ENCODE measurements at places on chromosomes 2 and 18.

DNA sequence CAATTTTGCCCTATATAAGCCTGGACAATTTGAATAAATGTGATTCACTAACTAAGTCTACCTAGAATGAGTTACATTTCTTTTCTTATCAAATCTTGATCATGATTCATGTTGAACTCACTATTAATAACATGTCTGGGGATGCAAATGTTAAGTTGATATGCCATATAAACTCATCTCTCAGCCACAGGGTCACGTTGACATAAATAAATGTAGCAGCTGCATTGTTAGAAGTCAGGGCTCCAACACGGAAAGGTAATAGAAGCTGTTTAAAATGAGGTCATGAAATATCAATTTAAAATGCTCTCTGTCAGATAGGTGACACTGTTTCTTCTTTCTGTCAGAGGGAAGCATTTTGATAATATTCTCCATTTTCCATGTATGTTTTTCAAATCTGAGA is 521.9 kb downstream of the CCDC85A start:
- DNase-seq = no peak

DNA sequence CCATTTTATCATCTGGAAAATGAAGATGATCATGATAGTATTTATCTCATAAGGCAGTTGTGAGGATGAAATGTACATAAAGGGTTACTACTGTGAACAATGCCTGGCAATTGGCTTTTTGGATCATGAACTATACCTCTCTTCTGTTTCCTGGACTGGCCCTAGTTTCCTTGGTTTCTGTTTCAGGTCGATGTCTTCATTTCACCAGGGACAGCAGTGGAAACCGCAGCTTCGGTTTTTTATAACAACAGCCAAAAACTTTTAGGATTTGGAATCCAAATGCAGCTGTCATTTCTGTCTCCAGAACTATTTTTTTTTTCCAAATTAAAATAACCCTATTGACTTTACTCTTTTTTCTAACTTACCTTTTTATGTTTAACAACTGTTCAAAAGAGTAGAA is 425.1 kb downstream of the RND3 start:
- DNase-seq = no peak

GRCh38 chr18:67730886-67731285 is 214.4 kb upstream of the DSEL start:
- no peak for DNase-seq

DNA sequence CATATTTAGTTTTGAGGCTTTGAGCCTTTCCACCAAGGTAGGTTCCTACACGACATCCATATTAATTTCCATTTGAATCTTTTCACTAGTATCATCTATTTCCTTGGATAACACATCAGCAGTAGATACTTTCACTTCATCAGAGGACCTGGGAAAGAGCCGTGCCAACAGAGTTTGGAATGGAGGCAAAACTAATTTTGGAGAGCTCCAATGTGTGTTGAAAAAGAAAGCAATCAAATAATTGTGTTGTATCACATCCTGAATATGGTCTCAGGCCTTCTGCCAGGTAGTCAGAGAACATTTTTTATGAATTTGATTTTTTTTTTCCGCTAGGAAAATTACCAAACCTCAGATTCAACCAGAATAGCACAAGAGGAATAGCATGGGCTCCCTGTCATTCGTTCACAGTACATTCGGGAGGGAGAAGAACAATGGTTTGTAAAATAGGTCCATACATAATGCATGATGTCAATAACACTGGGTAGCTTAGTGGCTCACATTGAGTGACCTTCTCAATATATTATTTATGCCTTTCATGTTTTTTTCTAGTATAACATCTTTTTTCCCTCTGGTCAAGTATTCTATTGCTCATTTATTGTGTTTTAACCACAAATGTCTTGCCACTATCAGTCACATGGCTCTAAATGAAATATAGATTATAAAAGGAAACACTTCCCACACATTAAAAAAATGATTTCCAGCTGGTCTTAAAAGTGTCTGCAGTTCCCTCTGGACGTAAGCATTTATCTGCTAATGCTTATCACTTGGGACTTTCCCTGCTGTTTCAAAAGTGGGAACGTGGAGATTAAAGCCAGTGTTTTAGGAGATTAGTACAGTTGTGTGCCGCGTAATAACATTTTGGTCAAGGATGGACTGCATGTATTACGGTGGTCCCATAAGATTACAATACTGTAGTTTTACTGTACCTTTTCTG is 68.6 kb upstream of the RAPH1 start:
- DNase-seq = no peak

DNA sequence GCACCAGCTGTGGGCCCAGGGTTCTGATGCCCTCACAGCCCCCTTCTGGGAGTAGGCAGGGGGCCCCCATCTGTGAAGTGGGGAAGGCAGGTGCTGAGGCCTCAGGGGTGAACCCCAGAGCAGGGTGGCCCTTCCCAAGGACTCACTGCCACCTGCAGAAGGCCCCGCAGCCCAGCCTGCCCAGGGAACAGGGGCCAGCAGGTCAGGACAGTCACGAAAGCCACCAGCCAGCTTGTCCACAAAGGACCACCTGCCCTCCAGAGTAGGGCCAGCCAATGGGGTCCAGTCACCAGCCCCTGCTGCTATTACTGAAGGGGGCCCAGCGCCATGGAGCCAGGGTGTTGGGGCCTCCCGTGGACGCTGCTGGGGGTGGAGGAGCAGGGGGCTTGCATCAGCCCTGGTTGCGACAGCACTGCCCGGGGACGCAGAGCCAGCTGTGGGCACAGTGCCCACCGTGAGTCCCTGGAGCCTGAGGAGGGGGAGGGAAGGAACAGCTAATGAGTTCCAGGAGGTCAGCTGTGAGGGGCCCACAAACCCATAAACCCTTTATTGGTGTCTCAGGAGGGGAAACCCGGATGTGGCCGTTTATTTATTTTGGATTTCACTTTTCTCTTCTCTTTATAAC is 11.5 kb upstream of the SNED1 start:
- no peak for DNase-seq

DNA sequence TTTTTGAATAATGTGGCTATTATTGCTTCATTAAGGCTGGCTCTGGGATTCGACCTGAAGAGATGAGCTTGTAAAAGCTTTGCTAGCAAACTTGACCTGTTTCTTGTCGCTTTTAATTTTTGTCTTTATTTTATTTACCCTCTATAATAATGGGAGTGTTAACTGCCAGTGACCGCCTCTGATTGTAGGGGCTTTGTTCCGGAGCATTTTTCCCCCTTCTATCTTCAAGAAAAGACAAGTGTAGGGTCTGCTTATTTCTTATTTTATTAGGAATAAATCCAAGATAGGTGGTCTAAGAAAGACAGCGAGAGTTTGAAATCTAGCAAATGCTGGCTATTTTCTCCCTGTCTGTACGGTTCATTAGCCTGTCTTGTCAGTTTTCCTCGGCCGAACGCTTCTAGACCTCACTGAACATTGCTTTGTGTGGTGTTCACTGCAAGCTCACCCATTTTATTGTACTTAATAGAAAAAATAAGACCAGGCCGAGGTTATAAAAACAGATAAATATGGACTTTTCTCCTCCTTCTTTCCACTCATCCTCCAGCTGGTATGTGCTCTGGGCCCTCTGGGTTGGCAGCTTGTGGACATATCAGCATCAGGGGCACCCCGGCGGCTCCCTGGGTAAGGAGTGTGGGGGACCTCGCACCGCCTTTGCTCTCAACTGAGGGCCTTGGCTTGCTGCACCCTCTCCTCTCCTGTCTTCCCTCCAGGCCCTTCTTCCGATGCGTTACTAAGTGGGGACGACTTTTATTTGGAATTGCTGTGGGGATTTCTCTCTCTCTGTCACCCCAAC is 8.5 kb downstream of the MEIS1 start:
- DNase-seq = no peak

GRCh38 chr2:177753682-177754491 is 318.7 kb downstream of the PDE11A start:
- no peak for DNase-seq

DNA sequence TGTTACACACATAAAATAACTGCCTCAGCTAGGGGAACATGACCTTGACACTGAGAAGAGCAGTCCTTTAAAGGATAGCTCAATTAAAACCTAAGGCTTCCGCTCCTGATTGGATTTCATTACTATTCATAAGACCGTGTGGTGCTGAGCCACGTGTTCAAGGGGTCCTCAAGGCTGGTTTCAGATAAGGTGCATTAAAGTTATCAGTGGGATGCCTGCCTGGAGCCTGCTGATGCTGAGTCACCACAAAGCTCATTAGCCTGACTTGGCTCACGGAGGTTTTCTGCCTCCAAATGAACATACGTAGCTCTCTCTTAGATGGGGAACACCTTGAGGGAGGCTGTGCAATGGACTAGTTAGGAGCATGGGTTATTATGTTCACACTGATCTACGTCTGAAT is 518.9 kb downstream of the TDRD15 start:
- DNase-seq = no peak

- DNase-seq = no peak
Observed at GRCh38 chr2:161243312-161243711, 64.9 kb upstream of the PSMD14 start.

GRCh38 chr2:5067816-5068215 is 624.4 kb upstream of the SOX11 start:
- DNase-seq = no peak

DNA sequence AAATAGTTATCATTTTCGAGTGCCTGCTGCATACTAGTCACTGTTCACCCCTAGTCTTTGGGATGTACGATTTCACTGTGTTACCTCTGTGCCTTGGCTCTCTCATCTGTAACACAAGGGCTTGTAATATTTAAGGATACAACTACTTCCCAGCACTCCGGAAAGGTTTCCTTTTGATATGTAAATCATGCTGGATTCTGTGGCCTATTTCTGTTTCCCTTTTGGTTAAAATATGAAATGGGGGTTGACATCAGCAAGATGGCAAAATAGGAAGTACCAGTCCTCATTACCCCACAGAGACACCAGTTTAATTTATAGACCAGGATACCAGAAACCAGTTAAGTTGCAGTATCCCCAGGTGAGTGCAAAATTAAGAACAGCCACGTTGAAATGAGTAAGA is 23.5 kb downstream of the PSMG2 start:
- DNase-seq = no peak

- no peak for DNase-seq
Observed at GRCh38 chr2:176595986-176596385, 326.7 kb downstream of the MTX2 start.

GRCh38 chr18:50716902-50717301 is 102.9 kb downstream of the MRO start:
- DNase-seq = no peak

- DNase-seq = no peak
Observed at GRCh38 chr2:183812091-183812490, 687.8 kb downstream of the NUP35 start.

DNA sequence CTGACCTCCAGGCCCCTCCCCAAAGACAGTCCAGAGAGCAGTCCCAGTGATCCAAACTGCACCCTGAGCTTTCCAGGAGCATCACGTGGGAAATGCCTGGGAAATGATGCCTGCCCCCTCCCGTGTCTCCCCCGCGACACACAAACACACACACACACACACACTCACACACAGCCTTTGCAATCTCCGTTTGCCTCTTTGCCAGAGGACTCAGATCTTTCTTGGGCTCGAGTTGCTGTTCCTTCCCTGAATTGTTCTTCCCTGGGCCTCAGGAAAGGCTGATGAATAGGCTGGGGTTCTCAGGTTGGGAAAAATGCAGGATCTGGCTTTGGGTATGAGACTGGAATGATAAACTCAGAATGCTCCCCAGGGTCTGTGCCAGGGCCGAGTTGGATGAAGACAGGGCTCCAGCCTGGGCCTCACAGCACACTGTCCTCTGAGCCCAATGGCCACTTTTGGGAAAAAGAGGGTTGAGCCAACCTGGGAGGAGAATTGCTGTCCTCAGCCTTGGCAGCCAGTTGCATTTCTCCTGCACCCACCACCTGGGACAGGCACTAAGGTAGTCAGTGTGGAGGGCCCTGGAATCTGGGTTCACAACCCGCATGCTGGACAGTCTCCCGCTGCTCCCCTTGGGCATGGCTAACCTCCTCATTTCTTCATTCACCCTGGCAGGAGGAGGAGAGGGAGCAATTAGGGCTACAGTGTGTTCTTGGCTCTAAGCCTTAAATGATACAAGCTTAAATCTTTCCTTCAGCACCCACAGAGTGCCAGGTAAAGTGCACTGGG is 43.9 kb upstream of the ATP6V1B1 start:
- no peak for DNase-seq

DNA sequence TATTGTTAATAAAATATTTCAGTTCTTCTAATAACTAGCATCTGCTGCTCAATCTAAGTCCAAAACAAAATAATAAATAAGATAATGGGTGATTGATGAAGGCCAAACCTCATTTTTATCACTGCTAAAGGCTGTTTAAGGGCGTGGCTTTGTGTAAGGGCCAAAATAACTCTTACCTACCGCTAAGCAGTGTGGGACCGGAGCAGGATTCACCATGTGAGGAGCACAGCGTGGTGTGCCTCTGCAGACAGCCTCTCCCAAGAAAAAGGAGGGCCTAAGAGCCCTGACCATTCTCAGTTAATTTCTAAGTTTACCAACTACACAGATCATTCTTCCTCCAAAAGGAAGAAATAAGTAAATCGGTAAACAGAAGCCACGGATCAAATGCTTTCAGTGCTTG is 353.7 kb downstream of the ARL6IP6 start:
- no peak for DNase-seq

GRCh38 chr2:164763431-164763830 is 78.2 kb downstream of the COBLL1 start:
- DNase-seq = no peak

DNA sequence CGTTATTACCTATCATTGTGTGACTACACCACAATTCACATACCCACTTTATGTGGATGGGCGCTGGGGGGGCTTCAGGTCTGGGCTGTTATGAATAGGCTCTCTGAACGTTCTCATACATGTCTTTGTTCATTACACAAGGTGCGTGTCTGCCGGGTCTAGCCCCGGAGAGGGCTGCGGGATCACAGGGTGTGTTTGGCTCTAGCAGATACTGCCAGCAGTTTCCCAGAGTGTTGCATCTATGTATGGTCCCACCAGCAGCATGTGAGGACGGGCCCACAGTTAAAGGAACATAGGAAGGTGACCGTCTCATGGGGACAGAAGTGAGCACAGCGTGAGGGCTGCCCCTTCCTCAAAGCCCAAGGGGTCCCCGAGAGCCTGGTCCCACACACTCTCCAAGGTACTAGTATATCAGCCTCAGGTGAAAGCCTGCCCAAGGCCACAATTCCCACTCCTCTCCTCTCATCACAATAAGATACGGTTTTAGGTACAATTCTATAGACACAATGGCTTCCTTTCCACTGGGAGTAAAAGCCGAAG is 48.8 kb downstream of the TFCP2L1 start:
- no peak for DNase-seq

DNA sequence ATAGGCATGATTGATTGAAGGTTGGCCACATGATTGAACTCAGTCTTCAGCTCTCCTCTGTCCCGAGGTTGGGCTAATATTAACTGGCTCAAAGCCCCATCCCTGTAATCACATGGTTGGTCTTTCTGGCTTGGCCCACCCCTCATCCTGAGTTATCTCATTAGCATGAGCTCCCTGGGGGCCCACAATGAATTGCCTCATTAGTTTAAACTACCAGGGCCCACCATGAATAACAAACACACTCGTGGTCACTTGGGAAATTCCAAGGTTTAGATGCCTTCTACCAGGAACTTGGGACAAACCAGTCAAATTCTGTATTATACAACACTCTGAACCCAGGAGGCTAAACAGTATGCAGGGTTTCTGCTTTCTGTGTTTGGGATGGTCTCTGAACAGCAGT is 121.7 kb upstream of the B3GNT2 start:
- no peak for DNase-seq
